ENCODE measurements at places on chromosomes 1 and 21. TPM values are rescaled to one million over a fixed set of nuclear protein-coding genes. Genes with fewer than 3 reads are reported as not detected.

Gene USP25
- total RNA-seq, result 25.6 TPM

Gene FCRL4
- total RNA-seq, result not detected

Gene GPR37L1
- total RNA-seq, result not detected

Gene MYBPH
- total RNA-seq, result not detected

Gene DTL
- total RNA-seq, result 91.0 TPM

Gene HSPA6
- 0.59 TPM for total RNA-seq

Gene CCDC185
- total RNA-seq, result not detected

Gene S100A3
- not detected for total RNA-seq

Gene NBPF4
- not detected for total RNA-seq

Gene PADI1
- not detected for total RNA-seq

Gene C1QA
- total RNA-seq, result not detected

Gene F13B
- total RNA-seq, result not detected

Gene RGSL1
- total RNA-seq, result not detected

Gene CITED4
- total RNA-seq, result 5.0 TPM

Gene TEDDM1
- total RNA-seq, result not detected

Gene SLAMF9
- total RNA-seq, result not detected

Gene TARBP1
- 78.9 TPM for total RNA-seq

Gene CFAP74
- total RNA-seq, result not detected

Gene AADACL4
- not detected for total RNA-seq

Gene HES2
- total RNA-seq, result 0.29 TPM

Gene GUCA2B
- total RNA-seq, result not detected

Gene RGL1
- total RNA-seq, result 2.8 TPM

Gene GPR137B
- total RNA-seq, result 10.5 TPM

Gene PMVK
- total RNA-seq, result 42.5 TPM

Gene CRNN
- not detected for total RNA-seq

Gene PKP1
- total RNA-seq, result not detected

Gene S100A16
- not detected for total RNA-seq

Gene LCE1F
- not detected for total RNA-seq

Data from activated T-helper 1 cell treated with anti-CD3 and anti-CD28 coated beads, Interleukin-12 subunit alpha, Interleukin-12 subunit beta, Interleukin-2, Interleukin-4 antibody, amounts not matched to agents 30 ng/mL and 10 ng/mL and 1 ng/mL, durations not matched to agents 14 hours and 24 hours and 36 hours (primary cell).